ENCODE measurements at places on chromosomes 3 and 15. TPM values are rescaled to one million over a fixed set of nuclear protein-coding genes. Genes with fewer than 3 reads are reported as not detected.

Gene RAB6B
- total RNA-seq: 3.4 TPM

Gene LOXL1
- 56.2 TPM for total RNA-seq

Gene DNASE1L3
- total RNA-seq: 3.5 TPM

Gene DUOX1
- 10.3 TPM for total RNA-seq

Gene CFAP91
- 2.6 TPM for total RNA-seq

Gene GATM
- 83.8 TPM for total RNA-seq
